T-cell (primary cell): ENCODE measurements at places on chromosomes 6 and 20.

GRCh38 chr6:56459030-56459805 is 183.5 kb downstream of the DST start:
- DNase-seq, result no peak

DNA sequence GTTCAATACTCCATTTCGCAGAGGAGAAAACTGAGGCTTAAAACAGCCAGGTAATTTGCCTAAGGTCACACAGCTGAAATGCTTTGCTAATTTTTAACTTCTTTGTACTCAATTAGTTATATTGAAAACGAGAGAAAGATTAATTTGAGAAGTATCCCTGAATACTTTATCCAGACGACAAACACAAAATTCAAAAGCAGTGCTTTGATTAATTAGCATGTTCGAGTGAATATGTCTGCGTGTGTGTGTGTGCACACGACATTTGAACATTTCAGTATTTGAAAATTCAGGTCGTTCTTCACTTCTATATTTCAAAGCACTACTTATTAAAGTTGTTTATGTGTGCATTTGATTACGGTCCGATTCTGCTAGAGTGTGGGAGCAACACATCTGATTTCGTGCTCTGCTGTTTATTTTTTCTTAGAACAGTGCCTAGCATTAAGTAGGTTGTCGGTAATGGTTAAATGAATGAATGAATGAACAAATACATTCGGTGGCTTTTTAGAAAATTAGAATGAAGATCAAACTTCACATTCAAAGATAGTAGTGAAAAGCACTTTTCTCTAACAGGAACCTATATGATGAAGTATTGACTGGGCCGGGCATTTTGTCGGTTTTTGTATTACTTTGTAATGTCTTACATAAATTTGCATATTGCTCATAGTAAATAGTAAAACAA is 36.9 kb upstream of the SYNCRIP start:
- DNase-seq, result no peak

DNA sequence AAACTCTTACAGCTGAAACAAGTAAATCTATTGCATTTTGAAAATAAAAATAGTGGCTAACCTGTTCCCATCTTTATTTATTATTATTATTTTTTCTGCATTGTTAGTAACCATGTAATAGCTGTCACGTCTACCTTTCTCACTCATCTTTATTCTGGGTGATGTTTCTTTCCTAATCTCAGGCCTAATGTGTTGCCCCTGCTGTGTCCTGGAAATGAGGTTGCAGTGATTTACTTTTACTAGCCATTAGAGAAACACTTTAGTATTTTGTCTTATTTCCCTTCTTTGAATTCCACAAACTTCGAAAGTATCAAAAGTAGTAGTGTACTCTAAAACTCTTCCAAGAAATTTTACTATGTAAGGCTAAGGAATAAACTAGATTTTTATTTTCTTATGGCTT is 546.9 kb downstream of the GRIK2 start:
- DNase-seq, result no peak

- no peak for DNase-seq
Measured at GRCh38 chr6:151443911-151444621, 7.9 kb downstream of the RMND1 start.

GRCh38 chr6:44682280-44682679 is 294.8 kb downstream of the CDC5L start:
- DNase-seq, result no peak

- DNase-seq, result no peak
Measured at GRCh38 chr6:56507517-56507916, 135.2 kb downstream of the DST start.

- DNase-seq, result peak; percentile 4
Measured at GRCh38 chr6:25652007-25652515, at the start of gene SCGN. Gene SCGN, plus strand, starts transcription at chr6:25652215. Its CDS starts 189 bp downstream, at chr6:25652404.

DNA sequence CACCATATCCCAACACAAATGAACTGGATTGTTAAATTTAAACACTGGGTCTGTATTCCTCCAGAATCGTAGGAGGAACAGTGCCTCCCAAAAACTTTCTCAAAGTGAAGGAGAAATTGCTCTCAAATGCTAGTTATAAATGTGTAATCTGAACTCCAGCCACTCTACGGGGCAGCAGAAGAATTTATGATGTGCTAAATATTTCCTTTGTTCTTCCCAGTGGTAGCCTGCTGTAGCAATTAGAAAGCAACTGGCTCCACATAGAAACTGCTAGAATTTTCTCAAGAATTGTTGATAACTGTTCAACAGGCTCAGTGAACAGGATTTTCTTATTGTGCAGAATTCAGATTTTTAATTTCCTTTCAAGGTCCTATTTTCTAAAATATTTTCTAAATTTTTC is 49.8 kb upstream of the EYA4 start:
- no peak for DNase-seq

GRCh38 chr20:5390720-5391119 is 74.0 kb upstream of the PROKR2 start:
- no peak for DNase-seq

- DNase-seq, result no peak
Measured at GRCh38 chr6:45548657-45549515, 171.2 kb upstream of the SUPT3H start.

DNA sequence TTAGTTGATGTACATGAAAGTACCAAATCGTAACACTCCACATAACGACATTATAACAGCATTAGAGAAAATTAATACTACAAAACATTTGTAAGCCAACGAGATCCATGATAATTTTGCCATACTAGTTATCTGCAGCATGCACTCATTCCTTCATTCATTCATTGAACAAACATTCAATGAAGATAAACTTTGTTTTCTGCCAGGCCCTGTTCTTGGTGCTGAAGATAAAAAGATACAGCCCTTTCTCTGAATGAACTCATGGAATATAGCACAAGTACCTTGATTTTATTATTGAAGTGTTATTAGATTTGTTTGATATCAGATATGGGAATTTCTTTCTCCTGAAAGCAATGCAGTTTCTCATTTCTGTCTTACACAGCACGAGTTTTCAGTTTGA is 524.0 kb downstream of the TFAP2A start:
- DNase-seq, result no peak

- DNase-seq, result no peak
Measured at GRCh38 chr6:107746461-107747030, 77.6 kb downstream of the SCML4 start.

DNA sequence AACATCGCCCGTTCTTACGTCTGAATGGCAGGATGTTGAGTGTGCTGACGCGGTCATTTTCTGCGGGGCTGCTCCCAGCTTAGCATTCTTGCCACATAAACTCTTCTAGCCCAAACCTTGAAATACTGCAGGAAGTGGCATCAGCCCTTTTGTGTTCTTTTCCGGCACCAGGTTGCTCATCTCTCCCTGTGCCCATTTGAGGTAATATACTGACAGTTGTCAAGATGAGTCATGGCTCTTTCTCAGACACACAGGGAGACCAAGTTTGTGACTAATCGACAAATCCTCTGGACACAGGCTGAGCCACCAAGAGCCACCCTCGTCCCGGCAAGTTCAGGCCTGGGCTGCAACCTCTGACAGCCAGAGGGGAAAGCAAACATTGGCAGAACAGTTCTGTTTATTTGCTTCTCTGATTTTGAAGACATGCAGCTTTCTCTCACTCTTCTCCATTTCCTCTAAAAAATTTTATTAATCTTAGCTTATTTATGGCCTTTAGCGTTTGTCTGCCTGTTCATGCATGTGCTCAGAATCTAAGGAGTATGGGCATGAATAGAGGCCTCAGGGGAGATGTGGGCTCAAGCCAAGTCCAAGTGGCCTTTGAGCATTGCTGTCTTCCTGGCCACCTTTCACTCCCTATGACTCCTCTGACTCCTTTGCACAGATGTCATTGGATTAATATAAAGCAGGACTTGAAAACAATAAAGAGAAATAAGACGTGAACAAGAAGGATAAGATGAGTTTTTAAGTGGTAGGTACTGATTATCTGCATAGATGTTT is 328.2 kb upstream of the JAG1 start:
- DNase-seq, result no peak

DNA sequence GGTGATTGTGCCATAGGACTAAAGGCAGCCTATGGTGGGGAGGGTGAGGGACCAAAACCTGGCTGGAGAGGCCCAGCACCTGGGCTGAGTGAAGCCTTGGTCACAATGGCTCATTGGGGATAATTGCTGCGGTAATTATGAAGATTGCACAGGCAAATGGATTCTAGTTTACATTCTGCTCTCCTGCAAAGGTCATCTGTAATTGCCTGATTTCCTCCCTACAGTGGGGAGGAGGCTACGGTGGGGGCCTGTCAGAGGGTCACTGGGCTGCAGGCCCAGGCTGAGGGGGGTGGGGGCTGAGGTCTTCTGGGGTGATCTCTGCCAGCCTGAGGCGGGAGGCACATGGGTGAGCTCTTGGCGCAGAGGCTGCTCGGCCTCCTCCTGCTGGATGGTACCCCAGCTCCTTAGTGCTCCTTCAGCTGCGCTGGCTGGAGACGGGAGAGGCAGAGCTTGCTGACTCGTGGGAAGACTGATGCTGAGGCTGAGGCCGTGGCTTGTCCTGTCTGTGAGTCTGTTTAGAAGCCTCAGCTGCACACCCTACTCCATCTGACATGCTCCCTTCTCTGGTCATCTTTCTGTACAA is 30.3 kb downstream of the PACSIN1 start:
- DNase-seq, result no peak

GRCh38 chr6:64227863-64228262 is 592.3 kb downstream of the PHF3 start:
- no peak for DNase-seq

GRCh38 chr6:10393544-10394225 is 21.2 kb downstream of the TFAP2A start:
- no peak for DNase-seq

- peak; percentile 42 for DNase-seq
Measured at GRCh38 chr6:32940656-32941213, at the start of gene HLA-DMB. Gene HLA-DMB, minus strand, starts transcription at chr6:32941028. Its CDS starts 221 bp downstream, at chr6:32940807.

GRCh38 chr6:81640126-81640525 is 112.4 kb downstream of the TENT5A start:
- DNase-seq, result no peak

DNA sequence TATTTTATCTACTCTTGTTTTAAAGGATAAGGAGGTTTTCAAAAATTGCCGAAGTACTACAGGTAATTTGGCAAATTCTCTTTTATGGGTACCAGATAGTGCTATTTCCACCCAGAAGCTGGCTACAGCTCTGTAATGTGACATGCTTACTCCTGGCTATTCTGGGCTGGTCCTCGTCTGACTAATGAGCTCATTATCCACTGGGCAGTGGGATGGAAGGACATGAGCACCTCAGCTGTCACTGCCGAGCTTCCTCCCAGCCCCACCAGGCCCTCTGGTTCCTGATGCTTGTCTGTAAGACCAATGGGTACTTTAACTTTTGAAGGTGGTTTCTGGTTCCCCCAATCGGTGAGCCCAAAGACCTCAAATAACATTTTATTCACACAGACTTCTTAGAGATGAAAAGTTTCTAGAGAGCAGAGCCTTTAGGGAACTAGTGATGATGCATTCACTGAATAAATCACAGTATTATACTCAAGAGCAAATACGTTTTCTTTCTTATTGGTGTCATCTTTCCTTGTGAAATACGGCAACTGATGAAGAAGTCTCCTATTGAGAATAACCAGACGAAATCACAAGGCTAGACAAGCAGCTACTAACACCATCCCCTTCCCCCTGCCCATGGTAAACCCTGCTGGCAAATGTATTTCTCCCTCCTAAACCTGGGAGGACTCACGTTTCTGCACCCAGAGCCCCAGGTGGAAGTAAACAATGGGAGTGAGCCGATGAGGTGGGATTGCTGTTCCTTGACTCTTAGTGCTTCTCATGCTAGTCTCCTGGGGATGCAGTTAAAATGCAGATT is 80.8 kb downstream of the SLC22A3 start:
- DNase-seq, result no peak

DNA sequence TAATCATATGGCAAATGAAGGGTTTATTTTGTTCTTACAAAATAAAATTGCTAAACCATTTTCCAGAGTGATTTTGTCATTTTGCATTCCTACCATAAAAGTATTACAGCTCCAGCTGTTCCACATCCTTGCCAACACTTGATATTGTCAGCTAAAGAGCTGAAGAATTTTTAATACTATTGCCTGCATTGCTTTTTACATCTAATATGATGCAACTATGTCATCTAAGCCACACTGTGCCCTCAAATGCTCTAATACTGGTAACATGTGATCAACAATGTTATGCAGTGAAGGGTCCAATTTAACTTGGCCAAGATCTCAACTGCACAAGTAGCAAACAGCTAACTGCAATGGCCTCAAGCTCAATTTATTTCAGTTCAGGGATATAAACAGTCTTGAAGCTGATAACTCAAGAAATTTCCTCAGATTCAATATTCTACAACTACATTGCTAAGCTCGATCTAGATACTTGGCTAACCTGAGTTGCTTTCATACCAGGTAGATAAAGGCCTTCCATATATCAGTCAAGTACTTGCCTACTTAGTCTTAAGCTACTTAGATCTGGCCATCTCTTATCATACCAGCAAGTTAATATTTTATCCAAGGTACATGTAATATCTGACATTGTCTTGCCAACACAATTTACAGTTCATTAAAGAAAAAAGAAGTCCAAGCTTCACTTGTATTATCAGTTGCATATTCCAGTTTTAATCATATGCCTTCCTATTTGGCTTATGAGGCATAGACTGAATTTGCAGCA is 17.0 kb downstream of the AKIRIN2 start:
- no peak for DNase-seq

- DNase-seq, result no peak
Measured at GRCh38 chr20:57215826-57216471, 50.5 kb downstream of the BMP7 start.

GRCh38 chr6:3119040-3119723 is 671 bp downstream of the BPHL start:
- DNase-seq, result peak; percentile 12

DNA sequence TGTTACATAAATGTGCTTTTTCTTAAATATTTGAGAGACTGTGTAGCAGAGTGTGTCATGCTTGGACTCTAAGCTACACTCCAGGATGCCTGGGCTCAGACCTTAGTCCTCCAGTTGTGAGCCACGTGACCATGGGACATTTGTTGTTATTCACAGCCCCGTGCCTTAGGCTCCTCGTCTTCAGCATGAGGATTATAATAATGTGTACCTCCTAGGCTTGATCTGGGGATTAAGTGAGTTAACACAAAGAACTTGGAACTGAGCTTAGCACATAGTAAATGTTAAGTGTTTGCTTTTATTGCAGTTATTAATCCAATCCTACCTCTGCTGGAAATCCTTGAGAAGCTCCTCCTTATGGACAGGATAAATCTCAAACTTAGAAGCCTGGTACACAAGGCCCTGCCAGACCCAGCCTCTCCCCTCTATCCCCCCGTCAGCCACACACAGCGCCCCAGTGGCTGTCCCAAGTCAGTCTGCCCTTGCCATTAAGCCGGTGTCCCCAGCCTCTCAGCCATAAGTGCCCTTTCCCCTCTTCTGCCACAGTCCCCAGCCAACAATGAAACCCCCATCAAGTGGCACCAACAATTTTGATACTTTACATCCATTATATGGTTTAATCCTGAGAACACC is 177.5 kb downstream of the TMEM242 start:
- DNase-seq, result no peak

- no peak for DNase-seq
Measured at GRCh38 chr6:56692523-56693245, 50.0 kb upstream of the DST start.
